ENCODE measurements at places on chromosomes 6 and 20. TPM values are rescaled to one million over a fixed set of nuclear protein-coding genes. Genes with fewer than 3 reads are reported as not detected.

Gene OOEP
- not detected for total RNA-seq

Gene DEFB132
- total RNA-seq: not detected

Gene OPN5
- not detected for total RNA-seq

Gene CST4
- not detected for total RNA-seq

Gene HLA-B
- 301 TPM for total RNA-seq

Gene FABP7
- 0.15 TPM for total RNA-seq

Gene EPHA7
- not detected for total RNA-seq

Gene DEFB127
- not detected for total RNA-seq

Gene TGM2
- total RNA-seq: 109 TPM

Gene CST1
- total RNA-seq: 0.50 TPM

Gene ANGPT4
- not detected for total RNA-seq

Gene MAFB
- 3.3 TPM for total RNA-seq

Gene RING1
- 52.9 TPM for total RNA-seq

Gene ANKRD66
- not detected for total RNA-seq

Gene ARHGAP18
- total RNA-seq: 18.2 TPM

Gene CUTA
- total RNA-seq: 147 TPM

Gene WFDC10B
- not detected for total RNA-seq

Gene RAET1L
- not detected for total RNA-seq

Gene CST2
- not detected for total RNA-seq

Gene CDK19
- total RNA-seq: 10.1 TPM

Gene NKX2-2
- not detected for total RNA-seq
